ENCODE measurements at places on chromosomes 1 and 21. TPM values are rescaled to one million over a fixed set of nuclear protein-coding genes. Genes with fewer than 3 reads are reported as not detected.

DNA sequence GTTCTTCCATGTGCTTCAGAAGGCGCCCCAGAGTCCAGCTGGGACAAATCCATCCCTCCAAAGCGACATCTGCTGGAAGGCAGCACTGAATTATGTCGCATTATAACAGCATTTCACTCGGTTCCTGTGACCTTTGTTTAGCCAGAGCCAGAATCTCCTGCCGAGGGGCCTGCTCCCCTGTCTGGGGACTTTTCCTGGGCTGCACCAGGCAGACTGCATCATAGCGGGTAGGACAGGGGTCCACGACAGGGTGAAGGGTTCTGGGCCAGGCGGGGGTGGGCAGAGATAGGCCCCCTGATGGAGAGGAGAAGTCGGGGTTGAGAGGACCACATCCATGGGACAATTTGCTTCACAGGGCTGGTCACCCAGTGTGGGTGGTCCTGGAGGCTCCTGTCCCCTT, 276.9 kb downstream of the MATN1 start:
- H3K4me3 ChIP-seq = no peak overlapping the region
- DNase-seq = no peak
- no peaks in the 10 kb centered on the region for H3K36me3 ChIP-seq
- no peaks in the 10 kb centered on the region for H3K27me3 ChIP-seq

GRCh38 chr1:68046885-68047658, 3.4 kb downstream of the DIRAS3 start:
- H3K4me3 ChIP-seq = no peak overlapping the region
- no peaks in the 10 kb centered on the region for H3K36me3 ChIP-seq
- H3K27ac ChIP-seq = no peak overlapping the region
- no peaks in the 10 kb centered on the region for H3K4me1 ChIP-seq

DNA sequence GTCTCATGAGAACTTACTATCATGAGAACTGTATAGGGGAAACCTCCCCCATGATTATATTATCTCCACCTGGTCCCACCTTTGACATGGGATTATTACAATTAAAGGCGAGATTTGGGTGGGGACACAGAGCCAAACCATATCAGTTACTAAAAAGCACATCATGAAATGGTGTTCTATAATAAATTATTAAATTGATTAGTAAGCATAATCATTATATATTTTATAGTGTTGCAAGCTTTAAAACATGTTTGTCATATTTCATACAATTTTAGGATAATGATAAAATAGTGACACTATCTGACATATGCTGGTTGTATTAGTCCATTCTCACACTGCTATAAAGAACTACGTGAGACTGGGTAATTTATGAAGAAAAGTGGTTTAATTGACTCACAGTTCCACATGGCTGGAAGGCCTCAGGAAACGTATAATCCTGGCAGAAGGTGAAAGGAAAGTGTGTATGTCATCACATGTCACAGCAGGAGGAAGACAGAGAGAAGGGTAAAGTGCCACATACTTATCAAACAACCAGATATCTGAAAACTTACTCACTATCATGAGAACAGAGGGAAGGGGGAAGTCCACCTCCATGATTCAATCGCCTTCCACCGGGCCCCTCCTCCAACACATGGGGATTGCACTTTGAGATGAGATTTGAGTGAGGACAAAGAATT, 539.2 kb upstream of the OLFM3 start:
- H3K27ac ChIP-seq = no peak overlapping the region
- no peaks in the 10 kb centered on the region for H3K4me1 ChIP-seq
- DNase-seq = no peak
- H3K4me3 ChIP-seq = no peak overlapping the region

- H3K4me3 ChIP-seq = no peak overlapping the region
- DNase-seq = no peak
- no peaks in the 10 kb centered on the region for H3K4me1 ChIP-seq
- H3K27me3 ChIP-seq = no peaks in the 10 kb centered on the region
- H3K27ac ChIP-seq = no peak overlapping the region
Measured at GRCh38 chr1:208433086-208433485, 188.9 kb upstream of the PLXNA2 start.

Gene HLCS
- total RNA-seq = 29.6 TPM

Gene IFI44
- 42.3 TPM for total RNA-seq

Data from kidney (tissue), 22 donors.